ENCODE measurements at places on chromosomes 2 and 18. TPM values are rescaled to one million over a fixed set of nuclear protein-coding genes. Genes with fewer than 3 reads are reported as not detected.

DNA sequence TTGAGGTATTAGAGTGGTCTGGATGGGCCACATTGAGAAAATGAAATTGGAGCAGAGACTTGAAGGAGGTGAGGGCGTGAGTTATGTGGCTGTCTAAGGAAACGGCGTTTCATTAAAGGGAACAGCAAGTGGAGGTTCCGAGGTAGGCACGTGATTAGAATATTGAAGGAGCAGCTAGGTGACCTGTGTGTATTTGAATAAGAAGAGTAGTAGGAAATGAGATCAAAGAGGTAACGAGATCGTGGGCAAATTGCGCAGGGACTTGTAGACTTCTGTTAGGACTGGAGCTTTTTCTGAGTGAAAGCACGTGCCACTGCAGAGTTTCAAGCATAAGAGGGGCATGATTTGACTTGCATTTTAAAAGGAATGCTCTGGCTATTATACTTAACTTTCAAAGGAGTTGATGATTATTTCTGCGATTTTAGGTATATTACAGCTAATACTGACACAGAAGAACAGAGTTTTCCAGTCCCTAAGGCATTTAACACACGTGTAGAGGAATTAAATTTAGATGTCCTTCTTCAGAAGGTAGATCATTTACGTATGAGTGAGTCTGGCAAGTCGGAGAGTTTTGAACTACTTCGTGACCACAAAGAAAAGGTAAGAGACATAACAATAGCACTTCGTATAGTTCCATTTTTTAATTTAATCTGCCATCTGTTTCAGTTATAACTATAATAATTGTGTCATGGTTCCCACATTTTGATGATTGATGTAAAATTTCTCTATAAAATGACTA is 48.7 kb downstream of the RMDN2 start:
- DNase-seq: no peak

DNA sequence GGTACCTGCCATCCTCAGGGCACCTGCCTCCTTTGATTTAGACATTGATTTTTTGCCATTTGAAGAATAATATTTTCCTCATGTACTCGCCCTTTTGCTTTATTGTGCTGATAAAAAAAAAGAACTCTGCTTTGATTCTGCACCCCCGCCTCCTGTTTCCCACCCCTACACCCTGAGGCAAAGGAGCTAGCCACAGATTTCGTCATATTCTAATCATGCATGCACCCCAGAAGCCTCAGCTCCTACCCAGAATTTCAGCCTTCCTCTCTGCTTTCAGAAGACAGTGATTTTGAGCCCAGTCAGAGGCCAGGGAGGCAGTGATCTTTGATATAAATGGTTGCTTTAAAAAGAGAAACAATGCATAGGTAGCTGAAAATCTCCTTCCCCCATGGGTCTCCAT is 329.0 kb downstream of the PTPRM start:
- no peak for DNase-seq

The NAT8 gene
- polyA plus RNA-seq: 0.19 TPM

GRCh38 chr2:144356402-144356801 is 163.5 kb downstream of the ZEB2 start:
- no peak for DNase-seq

GRCh38 chr2:232375164-232375563 is 3.4 kb upstream of the ALPP start:
- DNase-seq: no peak

GRCh38 chr2:70035344-70035844 is 51.9 kb upstream of the PCBP1 start:
- no peak for DNase-seq

- DNase-seq: no peak
These were observed 668.9 kb upstream of the CHAC2 start for GRCh38 chr2:53098696-53099078.

The MARCO gene
- polyA plus RNA-seq: not detected

GRCh38 chr18:424668-425067 is 75.8 kb downstream of the COLEC12 start:
- DNase-seq: no peak

- DNase-seq: no peak
These were observed 173.3 kb upstream of the TNP1 start for GRCh38 chr2:217033186-217033585.

DNA sequence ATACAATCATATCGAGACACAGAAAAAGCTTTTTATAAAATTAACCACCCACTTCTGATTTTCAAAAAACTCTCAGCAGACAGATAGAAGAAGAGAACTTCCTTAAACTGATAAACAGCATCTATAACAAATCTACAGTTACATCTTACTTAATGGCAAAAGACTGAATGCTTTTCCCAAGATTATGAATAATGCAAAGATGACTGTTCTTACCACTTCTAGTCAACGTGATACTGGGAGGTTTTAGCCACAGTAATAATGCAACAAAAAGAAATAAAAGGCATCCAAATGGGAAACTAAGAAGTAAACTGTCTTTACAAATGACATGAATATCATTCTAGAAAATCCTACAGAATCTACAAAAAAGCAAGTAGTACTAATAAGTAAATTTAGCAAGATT is 58.0 kb upstream of the TMEM247 start:
- no peak for DNase-seq

The ST6GAL2 gene
- not detected for polyA plus RNA-seq

All from endothelial cell of umbilical vein (primary cell).